D721Med (cell line): ENCODE measurements at places on chromosomes 4 and X.

GRCh38 chr4:77795326-77795725 lies 23.8 kb downstream of the CNOT6L start:
- DNase-seq, result no peak

GRCh38 chr4:25095837-25096236 lies 64.4 kb downstream of the SEPSECS start:
- no peak for DNase-seq

DNA sequence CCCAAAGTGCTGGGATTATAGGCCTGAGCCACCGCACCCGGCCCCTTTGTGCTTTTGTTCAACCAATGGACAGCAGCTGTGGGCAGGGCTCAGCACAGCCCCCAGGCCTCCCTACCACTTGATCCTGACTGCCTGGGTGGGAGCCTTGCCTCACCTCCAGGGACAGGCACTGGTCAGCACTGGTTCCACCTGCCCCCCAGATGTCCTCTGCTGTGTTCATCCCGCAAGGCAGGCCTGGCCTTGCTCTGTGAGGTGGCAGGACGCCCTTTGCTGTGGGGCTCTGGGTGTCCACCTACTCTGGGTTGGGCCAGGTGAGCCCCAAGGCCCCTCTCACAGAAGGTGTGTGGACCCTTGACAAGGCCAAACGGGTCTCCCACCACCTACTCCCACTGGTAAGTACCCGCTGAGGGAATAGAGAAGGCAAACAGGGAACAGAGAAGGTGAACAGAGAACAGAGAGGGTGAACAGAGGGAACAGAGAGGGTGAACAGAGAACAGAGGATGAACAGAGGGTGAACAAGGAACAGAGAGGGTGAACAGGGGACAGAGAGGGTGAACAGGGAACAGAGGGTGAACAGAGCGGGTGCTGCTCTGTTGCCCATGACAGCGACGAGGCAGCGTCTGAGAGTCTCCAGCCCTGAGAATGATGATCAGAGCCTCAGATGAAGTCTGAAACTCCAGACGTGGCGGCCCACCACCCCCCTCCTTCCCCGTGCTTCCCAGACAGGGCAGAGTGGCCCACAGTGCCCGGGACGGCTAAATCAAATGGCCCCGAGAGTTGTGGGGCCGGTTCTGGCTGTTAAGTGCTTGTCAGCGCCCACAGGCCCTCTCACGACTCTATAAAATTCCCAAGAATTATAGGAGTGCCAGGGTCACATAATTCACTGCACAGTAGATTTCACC lies 55.0 kb upstream of the NKX1-1 start:
- DNase-seq, result no peak

GRCh38 chrX:45900766-45901615 lies 644.2 kb downstream of the ZNF674 start:
- no peak for DNase-seq

GRCh38 chr4:105350859-105351490 lies 122.9 kb downstream of the PPA2 start:
- no peak for DNase-seq

GRCh38 chrX:131752493-131753198 lies 208.8 kb downstream of the OR13H1 start:
- DNase-seq, result no peak

GRCh38 chrX:18537068-18537467 lies 111.7 kb downstream of the CDKL5 start:
- no peak for DNase-seq

GRCh38 chr4:181957088-181957487 lies 286.1 kb upstream of the TENM3 start:
- DNase-seq, result no peak

- no peak for DNase-seq
Measured at GRCh38 chr4:8319731-8320385, 50.3 kb downstream of the HTRA3 start.

DNA sequence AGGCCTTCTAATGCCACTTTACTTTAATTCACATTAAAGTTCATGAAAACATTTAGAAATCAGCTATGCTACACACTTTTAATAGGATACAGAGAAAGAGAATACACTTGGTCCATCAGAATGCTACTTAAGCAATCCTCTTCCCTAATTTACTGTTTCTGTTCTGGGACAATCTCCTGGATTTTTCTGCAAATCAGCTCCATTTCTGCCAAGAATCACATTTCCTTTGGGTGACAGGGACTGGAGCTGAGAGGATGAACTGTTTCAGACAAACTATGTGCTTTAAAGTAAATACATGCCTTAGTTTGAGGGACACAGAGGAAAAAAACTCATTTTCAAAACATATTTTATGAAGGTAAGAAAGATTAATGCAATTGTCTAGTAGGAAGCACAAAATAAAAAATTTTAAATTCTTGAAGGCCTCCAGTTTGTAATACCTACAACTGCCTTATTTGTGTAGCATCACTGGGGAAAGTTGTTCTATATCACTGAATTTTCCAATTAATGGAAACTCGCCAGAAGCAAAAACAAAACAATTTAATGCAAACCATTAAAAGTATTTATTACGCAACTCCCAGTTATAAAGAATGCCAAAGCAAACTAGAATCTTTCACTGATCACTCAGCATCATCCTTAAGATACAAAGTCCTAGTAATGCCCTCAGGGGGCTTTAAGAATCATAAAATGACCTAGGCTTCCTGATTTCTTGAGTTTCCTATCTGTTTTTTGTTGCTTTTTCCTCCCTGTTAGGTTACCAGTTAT lies 36.3 kb downstream of the BCLAF3 start:
- no peak for DNase-seq
